ENCODE measurements at places on chromosomes 7 and 10.

DNA sequence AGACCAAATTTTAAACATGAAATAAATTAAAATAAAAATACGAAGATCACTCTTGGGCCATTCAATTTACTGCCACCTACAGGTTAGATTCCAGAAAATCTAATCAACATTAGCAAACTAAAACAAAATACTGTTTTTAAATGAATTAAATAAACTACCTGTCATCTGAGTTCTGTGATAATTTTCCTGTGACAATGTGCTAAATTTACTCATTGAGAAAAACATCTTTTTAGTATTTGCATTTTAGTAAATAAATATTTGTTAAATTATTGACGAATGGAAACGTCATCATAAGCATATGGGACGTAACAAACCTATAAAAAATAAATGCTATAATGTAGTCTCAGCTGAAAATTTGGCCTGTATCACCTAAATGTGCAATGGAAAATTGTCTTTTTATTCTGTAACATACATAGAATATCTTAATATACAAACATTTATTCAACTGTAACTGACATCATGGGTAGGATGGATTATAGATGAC is 72.1 kb downstream of the ITGB8 start:
- DNase-seq = no peak

DNA sequence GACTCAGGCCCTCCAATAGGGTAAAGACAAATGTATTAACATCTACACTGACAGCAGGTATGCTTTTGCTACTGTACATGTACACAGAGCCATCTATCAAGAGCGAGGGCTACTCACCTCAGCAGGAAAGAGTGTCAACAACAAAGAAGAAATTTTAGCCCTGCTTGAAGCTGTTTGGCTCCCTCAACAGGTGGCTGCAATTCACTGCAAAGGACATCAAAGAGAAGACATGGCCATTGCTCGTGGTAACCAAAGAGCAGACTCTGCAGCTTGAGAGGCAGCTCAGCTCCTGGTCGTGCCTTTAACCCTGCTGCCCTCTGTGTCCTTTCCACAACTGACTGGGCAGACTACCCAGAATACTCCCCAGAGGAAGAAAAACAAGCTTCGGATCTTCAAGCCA is 5.1 kb downstream of the AKR1B15 start:
- no peak for DNase-seq

GRCh38 chr10:32582946-32583345 is 137.0 kb downstream of the CCDC7 start:
- DNase-seq = no peak

GRCh38 chr10:45673074-45673648 is 589 bp upstream of the ZFAND4 start:
- DNase-seq = no peak

DNA sequence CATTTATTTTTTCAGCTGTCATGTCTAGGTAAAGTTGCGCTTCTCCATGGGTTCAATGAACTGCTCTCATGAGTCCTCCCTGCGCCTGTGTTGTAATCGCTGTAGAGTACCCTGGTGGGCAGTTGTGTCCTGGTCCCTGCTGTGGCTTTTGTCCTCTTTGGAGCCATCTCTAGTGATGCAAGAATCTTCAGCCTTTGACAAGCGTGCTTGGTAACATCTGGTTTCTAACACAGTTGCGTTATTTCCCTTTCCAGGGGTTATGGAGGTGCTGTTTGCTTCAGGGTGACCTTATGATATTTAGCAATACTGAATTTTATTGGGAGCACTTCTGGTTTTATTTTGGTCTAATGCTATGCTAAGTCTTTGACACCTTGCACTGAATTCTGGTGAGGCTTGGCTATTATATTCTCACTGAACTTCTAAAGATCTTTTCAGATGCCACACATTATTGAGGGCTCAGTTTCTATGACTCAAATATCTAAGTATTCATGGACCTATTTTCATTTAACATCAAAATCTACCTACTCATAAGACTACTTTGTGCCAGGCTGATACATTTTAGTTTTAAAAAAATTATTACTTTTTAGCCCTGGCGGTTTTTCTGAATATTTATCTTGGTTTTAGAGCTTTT is 88.6 kb downstream of the FANK1 start:
- DNase-seq = no peak
